ENCODE measurements at places on chromosomes 11 and 22.

GRCh38 chr11:67582011-67582410, 1.6 kb upstream of the GSTP1 start:
- DNase-seq, result no peak

DNA sequence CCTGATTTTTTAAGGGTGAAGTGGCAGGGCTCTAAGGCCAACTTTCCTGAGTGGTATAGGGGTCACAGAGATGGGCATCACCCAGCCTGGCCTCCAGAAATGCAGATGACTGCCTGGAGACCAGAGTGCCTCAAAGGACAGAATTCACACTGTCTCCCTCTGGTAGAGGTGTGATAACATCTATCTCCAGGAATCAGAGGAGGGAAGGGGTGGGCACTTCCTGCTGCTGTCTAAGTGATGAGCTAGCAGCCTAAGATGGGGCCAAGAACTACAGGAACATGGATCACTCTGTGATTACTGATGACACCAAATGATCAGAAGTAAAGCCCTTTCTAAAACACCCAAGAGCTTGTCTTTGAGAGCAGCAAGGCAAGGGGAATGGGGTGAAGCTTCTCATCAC, 61.9 kb downstream of the C11orf58 start:
- DNase-seq, result no peak

GRCh38 chr11:22133776-22134175, 59.1 kb upstream of the ANO5 start:
- no peak for DNase-seq

GRCh38 chr11:119055901-119056300, 1.1 kb downstream of the HYOU1 start:
- no peak for DNase-seq

DNA sequence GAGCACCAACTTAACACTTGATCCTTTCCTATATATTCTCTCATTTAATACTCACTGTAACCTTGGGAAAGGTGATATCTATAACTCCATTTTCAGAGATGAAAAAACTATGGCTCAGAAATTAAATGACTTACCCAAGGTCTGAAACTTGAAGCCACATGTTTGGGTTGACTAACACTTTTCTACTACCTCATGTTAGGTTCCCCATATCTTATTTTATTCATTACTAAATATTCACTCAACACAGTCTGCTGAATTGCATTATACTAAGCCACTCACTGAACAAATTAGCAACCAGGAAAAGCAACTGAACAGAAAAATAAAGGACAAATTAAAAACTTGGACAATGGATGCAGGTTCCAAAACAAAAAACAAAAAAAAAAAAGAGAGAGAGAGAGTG, 59.9 kb downstream of the FAM168A start:
- no peak for DNase-seq

DNA sequence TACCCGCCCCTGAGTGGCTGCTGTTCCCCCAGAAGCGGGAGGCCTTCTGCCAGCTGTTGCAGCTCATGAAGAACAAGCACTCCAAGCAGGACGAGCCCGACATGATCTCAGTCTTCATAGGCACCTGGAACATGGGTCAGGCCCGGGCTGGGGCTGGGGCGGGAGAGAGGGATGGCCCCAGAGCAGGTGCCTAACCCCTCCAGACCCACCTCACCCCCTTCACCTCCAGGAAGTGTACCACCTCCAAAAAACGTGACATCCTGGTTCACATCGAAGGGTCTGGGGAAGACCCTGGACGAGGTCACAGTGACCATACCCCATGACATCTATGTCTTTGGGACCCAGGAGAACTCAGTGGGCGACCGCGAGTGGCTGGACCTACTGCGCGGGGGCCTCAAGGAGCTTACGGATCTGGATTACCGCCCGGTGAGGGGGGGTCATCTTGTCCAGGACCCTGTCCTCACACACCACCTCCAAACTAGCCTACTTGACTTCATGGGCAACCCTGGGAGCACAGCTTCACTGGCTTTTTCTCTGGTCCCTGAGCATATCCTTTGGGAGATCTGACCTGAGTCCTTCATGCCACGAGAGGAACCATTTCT, 6.3 kb downstream of the INPPL1 start:
- no peak for DNase-seq

DNA sequence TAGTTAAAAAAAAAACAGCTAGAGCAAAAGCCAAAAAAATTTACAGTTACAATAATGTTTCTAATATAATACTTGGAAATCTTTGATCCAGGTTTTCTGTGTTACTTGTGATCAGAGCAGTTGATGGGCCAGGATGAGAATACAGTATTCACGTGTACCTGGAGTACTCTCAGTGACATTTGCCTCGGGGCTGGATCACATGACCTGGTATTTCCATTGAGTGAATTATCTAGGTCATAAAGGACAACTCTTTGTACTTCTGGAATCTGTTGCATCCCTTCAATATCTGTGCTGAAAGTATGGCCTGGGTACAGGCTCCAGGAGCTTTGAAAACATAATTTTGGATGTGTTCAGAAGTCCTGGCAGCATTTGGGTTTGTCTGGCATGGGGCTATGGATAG, 93.5 kb downstream of the GRAMD1B start:
- no peak for DNase-seq

DNA sequence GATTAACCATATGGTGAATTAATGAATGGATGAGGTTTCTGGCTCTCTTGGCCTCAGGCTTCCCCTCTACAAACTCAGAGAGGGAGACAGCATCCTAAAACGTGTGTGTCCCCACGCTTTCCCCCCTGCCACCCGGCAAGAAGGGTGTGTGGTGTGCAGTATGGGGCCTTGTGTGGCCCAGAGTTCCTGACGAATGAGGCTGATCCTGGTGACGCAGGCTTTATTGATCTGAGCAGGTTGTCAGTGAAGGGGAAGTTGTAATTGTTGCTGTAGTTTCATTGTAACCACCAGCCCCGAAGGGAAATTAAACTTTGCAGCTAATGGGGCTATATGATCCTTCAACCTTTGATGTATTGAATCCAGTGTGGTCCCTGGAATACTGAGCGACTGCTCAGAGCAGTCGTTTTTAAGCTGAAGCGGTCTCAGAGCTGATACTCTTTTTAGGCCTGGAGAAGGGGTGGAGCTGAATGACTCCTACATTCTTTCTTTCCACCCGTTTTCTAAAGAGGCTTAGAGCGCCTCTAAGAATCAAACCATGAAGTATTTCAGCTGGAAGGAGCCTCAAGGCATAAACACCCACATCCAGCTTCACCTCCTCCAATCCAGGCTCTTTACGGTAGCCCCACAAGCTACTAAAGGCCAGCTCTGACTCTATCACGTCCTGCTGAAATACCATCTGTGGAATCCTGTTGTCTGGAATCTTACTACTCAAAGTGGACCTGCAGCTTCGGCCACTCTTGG, 284.7 kb downstream of the MIAT start:
- DNase-seq, result no peak

- DNase-seq, result no peak
Observed at GRCh38 chr22:48800036-48800885, 1027.4 kb downstream of the BRD1 start.

GRCh38 chr11:115696563-115696962, 192.3 kb upstream of the CADM1 start:
- DNase-seq, result no peak

GRCh38 chr11:2977113-2977512, 15.0 kb downstream of the NAP1L4 start:
- no peak for DNase-seq

DNA sequence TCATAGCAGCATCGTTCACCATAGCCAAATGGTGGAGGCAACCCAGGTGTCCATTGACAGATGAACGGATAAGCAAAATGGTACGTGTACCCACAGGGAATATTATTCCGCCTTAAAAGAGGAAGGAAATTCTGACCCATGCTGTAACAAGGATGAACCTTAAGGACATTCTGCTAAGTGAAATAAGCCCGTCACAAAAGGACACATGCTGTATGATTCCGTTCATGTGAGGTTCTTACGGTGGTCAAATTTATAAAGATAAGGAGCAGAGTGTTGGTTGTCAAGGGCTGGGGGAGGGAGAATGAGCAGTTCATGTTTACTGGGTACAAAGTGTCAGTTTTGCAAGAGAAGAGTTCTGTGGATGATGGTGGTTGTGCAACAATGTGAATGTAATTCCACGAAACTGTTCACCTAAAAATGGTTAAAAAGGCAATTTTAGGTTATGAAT, 26.3 kb downstream of the APOL1 start:
- no peak for DNase-seq

GRCh38 chr22:23115825-23116494, 25.8 kb downstream of the RSPH14 start:
- no peak for DNase-seq

DNA sequence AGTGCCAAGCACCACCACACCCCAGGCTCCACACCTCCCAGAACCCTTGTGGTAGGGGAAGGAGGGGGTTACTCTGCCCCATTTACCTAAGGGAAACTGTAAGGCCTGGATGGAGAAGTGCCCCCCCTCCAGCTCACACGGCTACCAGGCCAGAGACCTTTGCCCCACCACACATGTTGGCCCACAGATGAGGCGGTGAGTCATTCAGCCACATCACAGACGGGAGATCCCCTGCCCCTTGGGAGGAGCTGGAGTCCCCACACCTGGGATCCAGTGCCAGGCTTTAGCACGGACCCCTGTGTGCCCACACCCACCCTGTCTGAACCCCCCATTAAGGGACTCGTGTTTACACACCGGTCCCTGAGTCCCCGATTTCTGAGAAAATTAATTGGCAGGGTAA, 24.9 kb downstream of the CDKN1C start:
- no peak for DNase-seq

- DNase-seq, result no peak
Observed at GRCh38 chr11:44742508-44743246, 15.9 kb downstream of the TSPAN18 start.

DNA sequence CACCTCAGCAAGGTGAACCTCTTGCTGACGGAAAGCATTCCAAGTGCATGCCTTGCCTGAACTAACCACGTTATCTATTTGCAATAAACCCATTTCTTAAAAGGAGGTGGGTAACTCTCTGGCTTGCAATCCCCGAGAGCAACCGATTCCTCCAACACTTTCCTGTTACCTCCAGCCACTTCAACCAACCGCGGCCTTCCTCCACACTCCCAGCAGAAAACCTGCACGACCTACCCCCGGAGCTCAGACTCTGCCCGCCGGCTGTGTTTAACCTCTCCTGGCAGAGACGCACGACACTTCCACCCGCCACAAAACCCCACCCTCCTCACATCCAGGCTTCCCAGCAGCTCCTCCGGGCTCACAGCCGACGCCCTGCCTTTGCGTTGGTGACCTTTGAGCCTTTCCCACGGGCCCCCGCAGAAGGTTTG, 708 bp downstream of the SCO2 start:
- DNase-seq, result no peak

DNA sequence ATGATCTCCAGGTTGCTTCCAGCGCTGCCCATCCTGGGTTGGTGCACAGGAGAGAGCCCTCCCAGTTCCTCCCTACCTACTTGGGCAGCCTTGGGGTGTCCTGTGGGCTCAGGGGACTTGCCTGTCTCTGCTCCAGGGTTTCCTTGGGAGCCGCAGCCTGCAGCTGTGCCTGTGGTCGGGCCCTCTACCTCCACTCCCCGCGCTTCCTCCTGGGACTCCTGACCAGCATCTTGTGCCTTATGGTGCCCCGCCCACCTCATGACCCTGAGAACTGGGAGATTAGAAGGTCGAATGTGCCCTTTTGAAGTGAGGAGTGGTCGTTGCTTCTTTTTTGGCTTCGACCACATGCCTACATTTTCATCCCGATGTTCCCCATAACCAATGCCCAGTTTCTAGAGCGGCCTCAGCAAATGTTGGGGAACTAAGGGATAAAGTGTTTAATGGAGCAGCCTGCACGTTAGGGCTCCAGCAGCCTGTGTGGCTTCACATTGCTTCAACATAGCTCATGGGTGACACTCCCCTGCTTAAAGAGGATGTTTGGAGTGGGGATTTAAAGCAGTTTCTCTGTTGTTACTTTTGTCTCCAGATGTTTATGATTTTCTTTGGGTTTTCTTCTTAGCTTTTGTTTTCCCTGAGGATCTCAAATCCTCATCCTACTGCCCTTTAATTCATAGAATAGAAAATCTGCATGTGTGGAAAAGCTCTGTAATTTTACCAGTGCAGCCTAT, 248.8 kb downstream of the TBC1D22A start:
- DNase-seq, result no peak

- no peak for DNase-seq
Observed at GRCh38 chr11:66136752-66137123, 66.7 kb downstream of the PACS1 start.

DNA sequence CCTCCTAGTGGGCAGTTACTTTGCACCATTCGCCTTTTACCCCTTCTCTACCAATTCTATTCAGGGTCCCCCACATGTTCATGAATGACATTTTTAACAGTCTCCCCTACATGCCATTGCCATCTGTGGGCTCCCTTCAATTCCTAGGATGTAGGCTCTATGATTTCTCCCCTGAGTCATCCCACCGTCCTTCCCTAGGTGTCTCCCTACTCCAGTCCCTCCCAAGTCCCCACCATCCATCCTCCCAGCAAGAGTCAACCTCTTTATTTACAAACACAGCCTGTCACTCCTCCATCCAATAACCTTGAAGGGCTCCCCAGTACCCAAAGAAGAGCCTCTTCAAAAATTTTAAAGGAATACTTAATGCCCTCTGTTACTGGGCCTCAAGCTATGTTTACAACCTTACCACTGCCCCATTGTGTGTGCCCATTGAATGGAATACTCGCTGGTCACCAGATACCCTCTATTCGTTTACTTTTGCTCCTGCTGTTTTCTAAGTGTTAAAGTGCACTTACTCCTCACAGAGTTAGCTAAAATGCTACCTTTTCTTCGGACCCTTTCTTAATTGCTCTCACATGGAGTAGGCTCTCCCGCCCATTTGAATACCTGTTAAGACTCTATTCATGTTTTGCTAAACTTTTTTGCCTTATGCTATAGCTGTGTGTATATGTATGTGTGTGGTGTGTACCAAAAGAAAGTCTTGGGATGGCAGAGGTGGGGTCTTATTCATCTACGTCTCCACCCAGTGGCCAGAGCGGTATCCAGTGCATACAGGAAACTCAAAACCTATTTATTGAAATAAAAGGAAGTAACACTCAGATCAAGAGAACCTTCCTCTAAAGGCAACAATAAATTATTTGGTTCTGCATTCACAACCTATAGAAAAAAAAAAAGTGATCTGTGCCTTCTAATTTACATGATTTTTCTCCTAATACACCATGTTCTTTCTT, 235.8 kb upstream of the CCDC90B start:
- DNase-seq, result no peak

GRCh38 chr11:68968306-68969250, 12.2 kb downstream of the MRGPRD start:
- DNase-seq, result no peak

DNA sequence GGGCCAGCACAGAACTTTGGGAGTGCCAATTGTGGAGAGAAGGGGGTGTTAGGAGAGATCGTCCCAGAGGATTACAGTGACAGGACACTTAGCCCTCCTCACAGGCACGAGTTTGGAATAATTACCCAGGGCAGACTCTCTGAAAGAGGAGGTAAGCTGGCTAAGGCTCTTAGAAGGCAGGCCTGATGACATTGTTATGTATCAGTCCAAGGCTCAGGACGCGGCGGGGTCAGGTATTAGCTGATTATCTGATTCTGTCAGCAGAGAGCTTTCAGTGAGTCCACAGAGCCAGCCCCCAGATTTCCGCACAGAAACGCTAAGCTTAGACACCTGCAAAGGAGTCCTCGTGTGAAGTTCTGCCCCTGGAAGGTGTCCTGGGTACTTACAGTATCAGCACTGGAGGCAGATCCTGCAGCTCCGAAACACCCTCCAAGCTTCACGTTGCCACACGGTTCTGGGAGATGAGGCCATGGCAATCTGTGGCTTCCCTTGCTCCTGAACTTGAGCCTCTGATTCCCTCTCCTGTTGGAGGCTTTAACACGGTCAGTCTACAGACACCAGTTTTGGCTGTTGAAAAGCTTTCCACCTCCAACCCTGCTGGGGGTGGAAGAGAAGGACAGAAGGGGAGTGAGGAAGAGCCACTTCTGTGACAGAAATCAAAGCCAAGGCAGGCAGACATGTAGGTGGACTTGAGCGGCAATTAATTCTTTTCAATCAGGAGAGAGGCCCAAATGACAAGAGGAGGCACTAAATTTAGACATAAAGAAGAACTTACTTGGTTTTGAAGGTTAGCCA, 123.6 kb upstream of the CADM1 start:
- DNase-seq, result no peak
